ENCODE measurements at places on chromosomes 13 and 19.

DNA sequence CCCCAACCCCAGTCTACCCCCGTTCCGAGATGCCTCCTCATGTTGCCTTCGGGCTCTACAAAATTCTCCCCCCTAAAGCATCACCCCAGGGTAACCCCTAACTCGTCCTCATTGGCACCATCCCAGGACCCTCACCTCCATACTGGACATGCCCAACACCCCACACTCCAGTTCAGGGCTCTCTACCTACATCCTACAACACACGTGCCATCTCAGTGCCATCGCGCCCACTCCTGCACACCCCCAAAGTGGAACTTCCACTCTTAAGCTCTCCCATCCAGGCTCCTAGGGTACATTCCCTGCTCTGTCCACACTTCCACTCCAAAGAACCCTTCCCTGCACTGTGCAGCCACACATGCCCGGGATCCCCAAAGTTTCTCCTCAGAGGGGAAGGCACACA is 827 bp upstream of the FKRP start:
- DNase-seq, result no peak

- DNase-seq, result no peak
Measured at GRCh38 chr13:18948664-18949488, 232.7 kb downstream of the TUBA3C start.

DNA sequence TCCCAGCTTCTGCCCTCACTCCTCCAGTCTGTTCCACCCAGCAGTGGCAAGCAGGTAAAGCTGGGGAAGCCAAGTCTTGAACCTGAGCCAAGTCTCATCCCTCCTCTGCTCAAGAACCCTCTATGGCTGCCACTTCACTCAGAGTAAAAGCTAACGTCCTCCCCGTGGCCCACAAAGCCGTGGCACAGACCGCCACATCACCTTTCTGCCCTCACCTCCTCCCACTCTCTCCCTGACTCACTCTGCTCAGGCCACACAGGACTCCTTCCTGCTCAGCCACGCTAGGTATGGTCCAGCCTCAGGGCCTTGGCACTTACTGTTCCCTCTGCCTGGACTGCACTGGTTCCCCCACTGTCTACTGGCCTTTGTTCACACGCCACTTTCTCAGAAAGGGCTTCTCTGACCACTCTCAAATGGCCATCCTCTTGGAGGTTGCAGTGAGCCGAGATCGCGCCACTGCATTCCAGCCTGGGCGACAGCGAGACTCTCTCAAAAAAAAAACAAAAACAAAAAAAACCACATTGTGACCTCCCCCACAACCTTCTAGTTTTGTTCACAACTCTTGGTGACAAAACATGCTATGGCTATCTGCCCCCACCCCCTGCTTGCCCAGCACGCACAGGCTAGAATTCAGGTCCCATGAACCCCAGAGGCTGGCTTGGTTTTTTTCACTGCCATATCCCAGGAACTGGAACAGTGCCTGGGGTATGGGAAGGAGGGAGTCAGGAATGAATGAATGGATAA is 15.8 kb downstream of the NDUFB7 start:
- DNase-seq, result no peak

DNA sequence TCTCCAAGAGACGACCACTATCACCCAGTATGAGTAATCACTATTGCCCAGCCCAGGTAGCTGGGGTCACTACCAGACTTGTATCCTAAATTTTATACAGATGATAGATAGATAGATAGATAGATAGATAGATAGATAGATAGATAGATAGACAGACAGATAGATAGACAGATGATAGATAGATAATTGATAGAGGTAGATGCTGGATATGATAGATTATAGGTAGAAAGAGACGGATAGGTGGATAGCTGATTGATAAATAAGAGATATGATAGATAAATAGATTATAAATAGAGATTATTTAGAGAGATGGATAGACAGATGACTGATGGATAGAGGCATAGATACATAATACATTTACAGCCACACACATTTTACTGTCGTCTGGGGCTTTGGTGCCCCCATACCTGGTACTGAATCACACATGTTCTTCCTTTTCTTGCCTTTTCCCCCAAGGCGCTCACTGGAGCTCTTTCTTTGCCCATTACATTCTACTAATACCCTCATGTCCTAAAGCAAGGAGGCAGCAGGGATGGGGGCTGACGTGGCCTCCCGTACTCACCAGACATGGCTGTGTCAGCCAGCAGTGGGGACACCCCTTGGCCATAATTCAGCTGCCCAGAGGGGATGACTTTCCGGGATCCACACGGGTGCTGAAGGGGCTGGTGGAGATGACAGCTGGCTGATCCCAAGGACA is 44.6 kb upstream of the CCNE1 start:
- no peak for DNase-seq

Measured in activated CD8-positive, alpha-beta memory T cell treated with anti-CD3 and anti-CD28 coated beads, Interleukin-2, amount 10 ng/mL, durations not matched to agents 7 days and 5 days (primary cell).